ENCODE measurements at places on chromosomes 3 and 15.

- DNase-seq: no peak
Observed at GRCh38 chr15:95017666-95018328, 786.4 kb downstream of the MCTP2 start.

DNA sequence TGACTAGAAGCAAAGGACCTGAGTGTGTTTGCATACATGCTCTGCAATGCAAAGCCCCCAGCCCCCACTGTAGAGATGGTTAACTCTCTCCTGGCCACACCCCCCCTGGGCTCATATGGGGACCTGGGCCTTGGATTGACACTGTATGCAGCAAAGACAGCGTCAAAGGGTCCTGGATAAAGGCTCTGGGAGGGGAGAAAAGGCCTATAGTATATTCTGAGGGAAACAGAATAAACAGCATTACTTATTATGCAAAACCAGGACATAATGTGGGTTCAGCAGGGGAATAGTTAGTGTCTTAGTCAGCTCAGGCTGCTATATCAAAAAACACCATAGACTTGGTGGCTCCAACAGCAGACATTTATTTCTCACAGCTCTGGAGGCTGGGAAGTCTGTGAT is 158.7 kb downstream of the APBA2 start:
- no peak for DNase-seq

- no peak for DNase-seq
Observed at GRCh38 chr3:47273564-47273963, 9.0 kb downstream of the KIF9 start.

GRCh38 chr15:89430530-89431341 is 65.6 kb downstream of the RHCG start:
- peak; percentile 85 for DNase-seq

DNA sequence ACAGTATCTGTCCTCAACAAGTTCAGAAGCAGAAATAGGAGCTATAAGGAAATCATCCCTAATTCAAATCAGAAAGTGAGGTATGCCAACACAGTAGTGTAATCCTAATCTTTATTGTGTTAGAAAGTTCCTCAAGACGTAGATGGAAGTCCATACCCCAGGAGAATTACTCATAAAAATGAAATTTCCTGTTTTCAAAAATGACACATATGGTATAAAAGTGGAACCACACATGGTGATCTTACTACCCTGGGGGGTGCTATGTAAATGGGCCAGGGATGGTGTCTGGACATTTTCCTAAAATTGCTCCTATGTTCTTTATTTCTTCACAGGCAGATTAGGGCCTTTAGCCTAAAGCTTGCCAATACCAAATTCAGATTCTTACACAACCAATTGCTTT is 204.1 kb downstream of the ARRDC4 start:
- DNase-seq: no peak

DNA sequence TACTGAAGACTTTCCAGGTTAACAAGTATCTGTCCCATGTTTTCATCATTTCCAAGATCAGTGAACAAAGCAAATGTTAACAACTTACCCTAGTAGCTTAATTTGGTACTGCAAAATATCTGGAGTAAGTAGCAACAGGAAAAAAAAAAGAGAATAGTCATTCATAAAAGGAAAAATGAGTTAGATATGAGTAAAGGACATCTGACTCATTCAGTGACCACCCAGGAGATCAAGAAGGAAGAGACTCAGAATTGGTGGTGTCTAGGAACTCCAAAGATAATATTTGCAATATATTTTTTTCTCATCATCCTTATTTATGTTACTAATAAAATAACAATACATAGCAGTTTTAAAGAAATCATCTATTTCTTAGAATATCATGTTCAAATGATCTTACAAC is 253.8 kb upstream of the COL8A1 start:
- no peak for DNase-seq

DNA sequence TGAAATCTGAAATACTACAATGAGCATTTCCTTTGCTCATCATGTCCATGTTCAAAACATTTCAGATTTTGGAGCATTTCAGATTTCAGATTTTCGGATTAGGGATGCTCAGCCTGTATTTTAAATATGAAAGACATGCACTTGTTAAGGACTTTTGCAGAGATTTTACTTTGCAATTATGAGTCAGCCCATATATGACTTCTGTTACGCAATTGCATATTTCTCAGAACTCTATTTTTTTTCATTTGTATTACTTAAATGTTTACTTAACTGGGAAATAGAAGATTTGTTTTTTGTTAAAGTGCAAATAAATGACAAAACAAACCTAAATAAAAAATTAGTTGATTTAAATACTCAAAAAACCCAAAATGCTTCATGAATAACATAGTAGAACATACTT is 376.2 kb downstream of the ZBTB20 start:
- no peak for DNase-seq

GRCh38 chr3:59601486-59601885 is 551.7 kb upstream of the CFAP20DC start:
- no peak for DNase-seq

- no peak for DNase-seq
Observed at GRCh38 chr3:130770644-130771043, 24.0 kb upstream of the PIK3R4 start.

- DNase-seq: no peak
Observed at GRCh38 chr3:178507507-178508442, 28.5 kb upstream of the KCNMB2 start.

DNA sequence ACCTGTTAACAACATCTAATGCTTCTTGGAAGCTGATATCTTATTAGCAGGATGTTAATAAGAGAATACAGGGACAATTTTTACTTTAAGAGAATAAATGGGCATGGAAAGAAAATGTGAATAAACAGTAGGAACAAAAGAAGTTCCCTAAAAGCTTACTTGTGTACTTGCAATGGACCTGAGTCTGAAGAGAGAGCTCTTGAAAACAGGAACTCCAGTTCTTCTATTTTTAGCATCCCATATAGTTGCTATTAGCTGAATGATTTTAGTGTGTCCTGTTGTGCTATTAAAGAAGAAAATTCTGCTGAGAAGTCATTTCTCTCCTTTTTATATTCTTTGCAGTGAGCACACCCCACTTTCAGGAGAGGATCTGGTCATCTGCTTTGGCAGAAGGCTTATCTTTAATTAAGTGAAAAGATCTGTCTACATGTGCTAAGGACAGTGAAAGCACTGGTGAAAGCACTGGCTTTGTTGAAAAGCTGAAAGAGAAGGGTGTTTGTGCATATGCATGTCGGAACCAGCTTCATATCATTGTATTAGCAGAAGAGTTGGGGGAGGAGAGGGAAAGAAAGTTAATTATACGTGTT is 1.4 kb upstream of the ST3GAL6 start:
- no peak for DNase-seq

- DNase-seq: no peak
Observed at GRCh38 chr3:185709251-185709955, 115.4 kb downstream of the IGF2BP2 start.

- DNase-seq: no peak
Observed at GRCh38 chr3:4125576-4125975, 177.6 kb upstream of the SETMAR start.

GRCh38 chr15:91975241-91975978 is 121.9 kb downstream of the SLCO3A1 start:
- no peak for DNase-seq

- no peak for DNase-seq
Observed at GRCh38 chr15:49675041-49675440, 54.2 kb downstream of the DTWD1 start.

DNA sequence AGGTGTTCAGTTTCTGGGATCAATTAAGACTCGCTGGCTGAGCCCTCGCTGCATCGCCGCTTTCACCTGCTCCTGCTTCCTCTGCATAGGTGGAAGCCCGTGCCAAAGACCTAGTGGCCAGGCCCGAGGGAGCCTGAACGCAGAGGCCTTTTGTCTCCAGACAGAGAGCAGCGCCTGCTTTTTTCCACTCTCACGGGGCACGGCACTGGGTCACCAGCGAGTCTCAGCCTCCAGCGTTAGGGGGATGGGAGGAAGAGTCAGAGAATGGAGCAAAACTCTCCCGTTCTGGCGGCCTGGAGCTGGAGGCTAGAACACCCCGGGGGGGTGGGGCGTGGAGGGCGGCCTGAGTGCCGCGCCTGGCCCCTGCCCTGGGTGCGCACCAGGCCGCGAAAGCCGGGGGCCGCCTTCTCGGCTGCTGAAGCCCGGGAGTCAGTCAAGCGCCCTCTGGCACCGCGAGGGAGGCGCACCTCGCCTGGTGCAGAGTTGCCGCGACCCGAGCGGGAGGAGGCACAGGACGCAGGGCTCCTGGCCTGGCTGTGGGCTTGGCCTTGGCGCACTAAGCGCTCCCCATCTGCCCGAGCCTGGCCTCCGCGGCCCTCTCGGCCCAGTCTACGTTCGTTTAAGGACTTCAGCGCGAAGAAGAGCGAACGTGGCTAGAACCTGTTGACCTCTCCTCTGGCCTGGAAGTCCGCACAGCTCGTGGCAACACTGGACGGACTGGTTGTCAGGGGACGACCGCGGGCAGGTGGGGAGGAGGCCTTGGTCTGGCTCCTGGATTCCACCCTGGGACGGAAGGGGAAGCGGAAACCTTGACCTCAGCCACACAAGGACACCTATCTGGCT is 21.5 kb downstream of the NR2F2 start:
- DNase-seq: no peak

GRCh38 chr3:198093112-198093679 is 133.2 kb downstream of the LMLN start:
- no peak for DNase-seq

GRCh38 chr3:176193032-176193730 is 1004.1 kb downstream of the TBL1XR1 start:
- DNase-seq: no peak

- DNase-seq: no peak
Observed at GRCh38 chr3:172303941-172304558, 144.2 kb downstream of the GHSR start.

DNA sequence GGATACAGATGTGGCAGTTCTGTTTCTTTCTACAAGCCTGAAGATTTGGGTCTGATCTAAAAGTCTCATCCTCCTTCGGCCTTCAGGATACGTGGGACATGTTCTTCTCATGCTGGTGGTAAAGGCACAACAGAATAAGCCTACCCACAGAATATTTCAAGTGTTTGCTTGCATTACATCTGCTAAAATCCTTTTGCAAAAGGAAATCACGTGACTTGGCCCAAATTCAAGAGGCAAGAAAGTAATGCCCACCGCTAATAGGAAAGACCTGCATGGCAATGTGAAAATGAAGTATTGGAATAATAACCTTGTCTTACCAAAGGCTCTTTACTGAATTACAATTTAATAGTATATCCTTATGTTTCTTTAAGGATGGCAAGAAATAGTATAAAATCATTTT is 439.9 kb upstream of the TGFBR2 start:
- DNase-seq: no peak

- no peak for DNase-seq
Observed at GRCh38 chr3:69318410-69318809, 67.5 kb downstream of the FRMD4B start.
